ENCODE measurements at places on chromosomes 3 and 15.
A peak's percentile ranks its signal among the peaks of the same experiment; 100 is the strongest.

GRCh38 chr3:42511201-42511600, 8.8 kb downstream of the VIPR1 start:
- no peak for DNase-seq
- peaks cover 3% of the 10 kb centered on the region for H3K4me1 ChIP-seq
- H3K27me3 ChIP-seq: peaks cover 18% of the 10 kb centered on the region
- no peaks in the 10 kb centered on the region for H3K36me3 ChIP-seq
- no peak overlapping the region for H3K27ac ChIP-seq
- no peak overlapping the region for H3K4me3 ChIP-seq

DNA sequence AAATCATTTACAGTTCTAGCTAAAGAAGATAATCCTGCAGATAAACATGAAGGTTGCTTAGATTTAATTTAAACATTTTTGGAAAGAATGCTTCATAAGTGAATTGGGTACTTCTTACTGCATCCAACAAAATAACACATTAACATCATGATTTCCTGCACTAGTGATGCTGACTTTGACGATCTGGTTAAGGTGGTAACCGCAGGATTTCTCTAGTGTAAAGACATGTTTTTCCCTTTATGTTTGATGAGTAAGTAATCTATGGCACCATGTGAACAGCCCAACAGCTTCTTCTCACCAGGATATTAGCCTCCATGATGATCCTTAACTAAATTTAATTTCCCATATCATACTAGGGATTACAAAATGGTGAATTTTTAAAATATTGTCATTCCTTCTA, 14.1 kb downstream of the SPPL2A start:
- H3K36me3 ChIP-seq: peaks cover 14% of the 10 kb centered on the region
- no peaks in the 10 kb centered on the region for H3K27me3 ChIP-seq
- H3K27ac ChIP-seq: no peak overlapping the region
- no peak overlapping the region for H3K4me3 ChIP-seq

DNA sequence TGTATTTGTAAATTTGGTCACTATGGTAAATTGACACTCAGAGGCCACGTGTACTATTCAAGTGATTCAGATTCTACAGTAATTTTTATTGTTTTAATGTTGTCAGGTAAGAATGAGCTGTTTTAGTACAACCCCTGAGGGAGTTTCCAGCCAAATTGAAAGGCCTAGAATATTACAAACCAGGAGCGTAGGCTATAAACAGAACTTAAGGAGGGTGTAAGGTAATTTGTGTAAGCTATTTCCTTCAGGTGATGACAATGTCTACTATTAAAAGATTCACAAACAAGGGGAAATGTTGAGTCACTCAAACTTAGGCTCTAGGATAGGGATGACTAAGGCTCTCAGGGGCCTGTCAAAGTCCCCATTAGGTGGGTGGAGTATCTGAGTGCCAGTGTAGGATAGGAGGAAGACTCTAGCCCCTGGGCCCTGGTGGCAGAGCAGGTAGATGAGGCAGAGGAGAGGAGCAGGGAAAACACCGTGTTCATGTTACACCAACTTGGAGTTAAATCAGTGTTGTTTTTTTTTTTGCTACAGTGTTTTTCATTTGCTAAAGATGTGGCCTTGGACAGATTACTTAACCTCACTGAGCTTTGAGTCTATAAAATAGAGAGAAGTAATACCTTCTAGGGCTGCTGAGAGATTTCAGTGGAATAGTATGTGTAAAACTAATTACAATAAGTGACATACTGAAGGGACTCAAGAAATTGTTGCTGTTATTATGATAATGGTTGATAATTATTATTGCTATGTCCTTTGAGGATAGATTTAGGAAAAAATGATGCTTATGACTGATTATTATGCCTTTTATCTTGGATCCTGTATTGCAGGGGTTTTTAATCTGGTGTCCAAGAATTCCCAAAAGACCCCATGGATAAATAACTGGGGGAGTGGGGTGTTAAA, 10.3 kb downstream of the TM4SF1 start:
- DNase-seq: no peak
- no peaks in the 10 kb centered on the region for H3K36me3 ChIP-seq

DNA sequence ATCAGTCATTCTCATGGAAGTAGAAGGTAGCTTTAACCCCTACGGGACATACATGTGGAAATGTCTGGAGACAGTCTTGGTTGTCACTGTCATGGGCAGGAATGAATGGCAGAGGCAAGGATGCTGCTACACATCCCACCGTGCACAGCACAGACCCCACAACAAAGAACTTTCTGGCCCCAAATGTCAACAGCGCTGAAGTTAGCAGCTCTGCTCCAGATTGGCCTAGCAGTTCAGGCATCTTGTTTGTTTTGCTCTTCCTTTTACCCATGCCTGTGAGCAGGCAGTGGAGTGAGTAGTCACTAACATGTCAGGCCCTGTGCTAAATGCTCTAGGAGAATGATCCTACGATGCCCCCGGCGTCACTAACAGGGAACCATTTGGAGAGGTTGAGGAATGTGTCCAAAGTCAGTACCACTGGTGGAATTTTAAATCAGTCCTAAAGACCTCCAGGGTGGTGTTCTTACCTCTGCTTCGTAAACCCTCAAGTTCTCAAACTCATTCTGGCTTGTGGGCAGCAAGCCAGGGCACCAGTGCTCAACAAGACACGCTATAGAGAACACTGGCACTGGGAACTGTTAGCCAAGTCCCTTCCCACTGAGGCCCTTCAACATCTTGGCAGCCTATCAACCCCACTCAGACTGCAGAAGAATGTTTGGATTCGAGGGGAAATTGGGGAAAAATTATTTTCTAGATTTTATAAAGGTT, 142.2 kb downstream of the FOXP1 start:
- no peak for DNase-seq
- peaks cover 25% of the 10 kb centered on the region for H3K36me3 ChIP-seq
- H3K27ac ChIP-seq: peak overlapping the region; percentile 92
- no peaks in the 10 kb centered on the region for H3K27me3 ChIP-seq
- H3K4me3 ChIP-seq: peak overlapping the region; percentile 80

- no peak overlapping the region for H3K4me3 ChIP-seq
- H3K27ac ChIP-seq: peak overlapping the region; percentile 47
- DNase-seq: no peak
Measured at GRCh38 chr3:133570139-133570936, 3.1 kb upstream of the CDV3 start.

- no peaks in the 10 kb centered on the region for H3K36me3 ChIP-seq
- peaks cover 11% of the 10 kb centered on the region for H3K27me3 ChIP-seq
- peak; percentile 9 for DNase-seq
- no peak overlapping the region for H3K27ac ChIP-seq
- no peak overlapping the region for H3K4me3 ChIP-seq
Measured at GRCh38 chr3:148943506-148944205, 47.7 kb upstream of the GYG1 start.

GRCh38 chr3:97959872-97960271, 12.4 kb downstream of the RIOX2 start:
- H3K27ac ChIP-seq: no peak overlapping the region
- H3K36me3 ChIP-seq: peaks cover 52% of the 10 kb centered on the region
- no peak for DNase-seq
- H3K4me1 ChIP-seq: peaks cover 15% of the 10 kb centered on the region
- H3K27me3 ChIP-seq: no peaks in the 10 kb centered on the region

GRCh38 chr3:125478326-125478725, 41.7 kb downstream of the SNX4 start:
- no peaks in the 10 kb centered on the region for H3K4me1 ChIP-seq
- H3K36me3 ChIP-seq: peaks cover 33% of the 10 kb centered on the region
- no peak overlapping the region for H3K27ac ChIP-seq
- H3K27me3 ChIP-seq: no peaks in the 10 kb centered on the region
- H3K4me3 ChIP-seq: no peak overlapping the region

DNA sequence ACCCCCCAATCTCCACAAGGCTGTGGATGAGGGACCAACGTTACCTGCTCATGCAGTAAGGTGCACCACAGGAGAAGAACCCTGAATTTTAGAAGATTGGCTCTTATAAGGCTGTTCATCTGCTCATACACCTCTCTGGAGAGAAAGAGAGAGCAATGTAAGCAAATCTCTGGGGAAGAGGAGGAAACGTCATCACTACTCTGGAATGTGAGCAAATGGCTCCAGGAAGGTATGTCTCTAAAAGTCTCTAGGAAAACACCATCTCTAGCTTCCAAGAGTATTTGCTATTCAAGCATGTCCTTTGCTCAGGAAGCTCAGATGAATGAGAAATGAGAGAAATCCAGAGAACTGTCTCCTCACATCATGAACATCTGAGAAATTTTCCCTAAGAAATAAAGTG, 235.4 kb downstream of the TBL1XR1 start:
- DNase-seq: no peak
- H3K36me3 ChIP-seq: no peaks in the 10 kb centered on the region
- no peaks in the 10 kb centered on the region for H3K27me3 ChIP-seq
- H3K27ac ChIP-seq: no peak overlapping the region
- H3K4me3 ChIP-seq: no peak overlapping the region

- H3K27me3 ChIP-seq: no peaks in the 10 kb centered on the region
- DNase-seq: no peak
- H3K4me1 ChIP-seq: no peaks in the 10 kb centered on the region
- H3K27ac ChIP-seq: no peak overlapping the region
- H3K36me3 ChIP-seq: no peaks in the 10 kb centered on the region
- no peak overlapping the region for H3K4me3 ChIP-seq
Measured at GRCh38 chr3:156627946-156628569, 46.3 kb upstream of the TIPARP start.

- no peak overlapping the region for H3K27ac ChIP-seq
- H3K4me1 ChIP-seq: no peaks in the 10 kb centered on the region
- no peak for DNase-seq
- H3K4me3 ChIP-seq: no peak overlapping the region
- H3K27me3 ChIP-seq: peaks cover 19% of the 10 kb centered on the region
- H3K36me3 ChIP-seq: no peaks in the 10 kb centered on the region
Measured at GRCh38 chr15:60970246-60971170, 258.6 kb downstream of the RORA start.

DNA sequence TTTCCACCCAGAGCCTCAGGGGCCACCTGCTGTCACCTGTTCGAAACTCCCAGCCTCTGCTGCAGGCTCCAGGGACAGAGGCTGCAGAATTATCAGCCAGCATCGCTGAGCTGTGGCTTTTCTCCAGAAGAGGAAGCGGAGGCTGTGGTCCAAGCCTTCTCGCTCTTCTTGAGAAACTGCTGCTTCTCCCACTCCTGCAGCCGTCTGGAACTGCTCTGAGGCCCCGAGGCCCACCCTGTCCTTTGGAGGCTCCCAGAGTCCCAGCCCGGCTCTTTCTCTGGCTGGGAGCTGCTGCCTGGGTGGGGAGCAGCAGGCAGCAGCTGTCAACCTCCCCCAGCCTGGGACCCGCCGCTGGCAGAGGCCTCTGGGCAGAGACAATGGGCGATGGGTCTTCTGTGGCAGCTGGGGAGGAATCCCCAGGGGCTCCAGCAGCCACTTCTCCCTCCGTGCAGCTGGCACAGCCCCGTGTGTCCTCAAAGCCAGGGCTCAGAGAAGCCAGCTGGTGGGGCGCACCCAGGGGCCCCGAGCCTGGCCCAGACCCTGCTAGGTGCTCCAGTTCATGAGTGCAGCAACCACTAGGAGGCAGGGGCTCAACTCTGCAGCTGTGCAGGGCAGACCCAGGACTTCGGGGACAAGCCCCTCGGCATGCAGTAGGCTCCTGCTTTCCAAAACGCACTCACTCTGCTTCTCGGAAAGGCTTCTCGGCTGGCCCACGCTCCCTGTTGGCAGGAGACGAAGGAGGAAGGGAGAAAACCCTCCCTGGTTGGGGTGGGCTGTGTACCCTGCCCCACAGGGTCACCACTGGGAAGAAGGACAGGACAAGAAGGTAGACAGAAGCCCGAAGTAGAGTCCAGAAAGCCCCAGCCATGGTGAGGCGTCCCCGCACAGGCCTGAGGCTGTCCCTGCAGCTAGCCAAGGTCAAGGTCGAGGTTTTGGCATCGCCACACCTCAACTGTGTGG, 49.9 kb upstream of the FURIN start:
- H3K36me3 ChIP-seq: peaks cover 10% of the 10 kb centered on the region
- H3K4me3 ChIP-seq: peak overlapping the region; percentile 78
- peak overlapping the region; percentile 93 for H3K27ac ChIP-seq
- peaks cover 37% of the 10 kb centered on the region for H3K4me1 ChIP-seq

- peaks cover 3% of the 10 kb centered on the region for H3K36me3 ChIP-seq
- H3K4me1 ChIP-seq: peaks cover 7% of the 10 kb centered on the region
- no peak overlapping the region for H3K4me3 ChIP-seq
- peak overlapping the region; percentile 14 for H3K27ac ChIP-seq
Measured at GRCh38 chr3:59246719-59247401, 197.0 kb upstream of the CFAP20DC start.

- no peak for DNase-seq
- H3K36me3 ChIP-seq: peaks cover 13% of the 10 kb centered on the region
Measured at GRCh38 chr3:194046995-194047645, 88.8 kb upstream of the HES1 start.

- H3K27me3 ChIP-seq: peaks cover 7% of the 10 kb centered on the region
- no peak overlapping the region for H3K27ac ChIP-seq
- DNase-seq: no peak
- H3K36me3 ChIP-seq: no peaks in the 10 kb centered on the region
- H3K4me3 ChIP-seq: no peak overlapping the region
Measured at GRCh38 chr3:132232231-132232792, 84.9 kb upstream of the ACP3 start.

DNA sequence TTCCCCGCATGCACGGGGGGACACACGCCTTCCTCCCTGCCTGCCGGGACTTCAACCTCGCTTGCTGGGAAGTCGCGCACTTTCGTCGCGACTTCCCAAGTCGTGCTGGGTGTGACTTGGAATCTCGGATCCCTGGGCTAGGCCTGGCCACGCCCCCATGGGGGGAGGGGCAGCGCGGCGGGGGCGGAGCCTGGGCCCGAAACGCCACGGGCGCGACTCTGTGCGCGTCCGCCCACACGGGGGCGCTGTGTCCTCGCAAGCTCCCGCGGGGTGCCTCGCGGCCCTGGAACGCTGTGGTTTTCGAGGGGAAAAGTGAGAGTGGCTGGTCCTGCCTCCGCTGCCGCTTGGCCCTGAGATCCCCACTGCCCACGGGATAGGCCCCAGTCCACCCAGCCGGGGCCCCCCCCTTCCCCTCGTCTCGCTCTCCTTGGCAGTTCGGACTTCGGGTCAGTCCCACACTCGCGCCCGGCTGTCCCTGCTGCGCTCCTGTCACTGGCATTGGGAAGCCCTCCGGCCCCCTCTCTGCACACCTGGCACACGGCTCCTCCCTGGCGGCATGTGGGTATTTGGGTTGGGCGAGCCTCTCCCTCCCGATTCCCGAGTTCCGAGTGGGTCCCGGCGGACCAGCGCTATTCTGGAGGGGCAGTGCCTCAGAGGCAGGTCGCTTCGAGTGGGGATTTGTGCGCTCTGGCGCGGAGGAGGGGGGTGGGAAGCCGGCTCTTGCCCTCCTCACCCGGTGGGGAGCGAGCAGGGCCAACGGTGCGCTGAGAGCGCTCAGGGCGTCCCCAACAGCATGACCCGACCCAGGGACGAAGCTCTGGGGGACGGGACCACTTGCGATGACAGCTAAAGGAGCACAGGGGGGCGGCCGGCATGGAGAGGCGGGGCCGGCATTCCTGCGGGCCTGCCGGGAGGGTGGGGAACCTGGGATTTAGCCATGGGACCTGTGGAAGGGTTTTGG, 23.6 kb downstream of the SEC61A1 start:
- peak; percentile 72 for DNase-seq
- H3K4me3 ChIP-seq: peak overlapping the region; percentile 76
- H3K27ac ChIP-seq: peak overlapping the region; percentile 81
- H3K27me3 ChIP-seq: no peaks in the 10 kb centered on the region

- H3K27me3 ChIP-seq: no peaks in the 10 kb centered on the region
- no peak for DNase-seq
- no peaks in the 10 kb centered on the region for H3K36me3 ChIP-seq
- H3K27ac ChIP-seq: no peak overlapping the region
- no peak overlapping the region for H3K4me3 ChIP-seq
Measured at GRCh38 chr3:156764751-156765150, 61.4 kb upstream of the LEKR1 start.

- peaks cover 4% of the 10 kb centered on the region for H3K4me1 ChIP-seq
- no peak for DNase-seq
- no peak within 1 kb of the TSS for H3K27ac ChIP-seq
- H3K27me3 ChIP-seq: peaks cover 21% of the 10 kb centered on the region
- no peak within 1 kb of the TSS for H3K4me3 ChIP-seq
Measured at GRCh38 chr15:81196576-81197254, at the start of gene IL16. IL16 (plus strand) TSS chr15:81196879; CDS start chr15:81225400, 28,521 bp downstream.
